GM13976 (cell line): ENCODE measurements at places on chromosomes 4 and X.

DNA sequence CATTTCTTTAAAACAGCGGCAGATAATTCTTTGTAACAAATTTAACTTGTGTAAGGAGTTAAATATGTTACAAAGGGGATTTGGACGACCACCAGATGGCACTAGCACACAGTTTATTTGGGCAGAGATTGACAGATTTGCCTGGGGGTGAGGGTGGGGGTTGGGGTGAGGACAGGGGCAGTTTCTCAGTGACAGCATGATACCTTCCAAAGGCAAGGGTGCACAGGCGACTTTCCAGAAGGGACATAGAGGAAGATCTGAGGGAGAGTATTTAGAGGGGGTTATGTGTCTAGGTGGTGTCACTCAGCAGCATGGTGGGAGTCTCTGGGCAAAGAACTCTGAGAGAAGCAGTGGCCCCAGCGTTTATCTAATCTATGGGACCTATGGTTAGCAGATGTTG lies 9.6 kb upstream of the TMA16 start:
- peak; percentile 41 for DNase-seq

DNA sequence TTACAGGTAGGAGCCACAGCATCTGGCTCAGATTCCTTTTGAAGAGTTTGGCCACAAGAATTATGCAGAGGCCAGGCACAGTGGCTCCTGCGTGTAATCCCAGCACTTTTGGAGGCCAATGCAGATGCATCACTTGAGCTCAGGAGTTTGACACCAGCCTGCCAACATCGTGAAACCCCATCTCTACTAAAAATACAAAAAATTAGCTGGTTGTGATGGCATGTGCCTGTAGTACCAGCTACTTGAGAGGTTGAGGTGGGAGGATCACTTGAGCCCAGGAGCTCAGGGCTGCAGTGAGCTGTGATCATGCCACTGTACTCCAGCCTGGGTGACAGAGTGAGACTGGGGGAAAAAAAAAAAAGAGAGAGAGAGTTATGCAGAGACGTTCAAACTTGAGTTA lies 53.0 kb downstream of the MID1IP1 start:
- DNase-seq, result no peak

GRCh38 chr4:157043131-157043530 lies 32.8 kb upstream of the GLRB start:
- DNase-seq, result no peak

DNA sequence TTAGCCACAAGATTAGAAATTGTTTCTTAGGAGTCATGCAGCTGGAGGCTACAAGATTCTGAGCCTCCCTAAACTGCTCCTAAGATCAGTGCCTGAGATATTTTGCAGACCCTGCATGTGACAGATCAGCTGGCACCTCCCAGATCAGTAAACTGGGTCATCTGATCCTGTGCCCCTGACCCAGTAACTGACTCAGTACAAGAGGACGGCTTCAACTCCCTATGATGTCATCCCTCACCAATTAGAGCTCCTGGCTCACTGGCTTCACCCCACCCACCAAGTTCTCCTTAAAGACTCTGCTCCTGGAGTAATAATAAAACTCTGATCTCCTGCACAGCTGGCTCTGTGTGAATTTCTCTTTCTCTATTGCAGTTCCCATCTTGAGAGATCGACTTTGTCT lies 45.4 kb upstream of the PNPLA4 start:
- DNase-seq, result no peak

DNA sequence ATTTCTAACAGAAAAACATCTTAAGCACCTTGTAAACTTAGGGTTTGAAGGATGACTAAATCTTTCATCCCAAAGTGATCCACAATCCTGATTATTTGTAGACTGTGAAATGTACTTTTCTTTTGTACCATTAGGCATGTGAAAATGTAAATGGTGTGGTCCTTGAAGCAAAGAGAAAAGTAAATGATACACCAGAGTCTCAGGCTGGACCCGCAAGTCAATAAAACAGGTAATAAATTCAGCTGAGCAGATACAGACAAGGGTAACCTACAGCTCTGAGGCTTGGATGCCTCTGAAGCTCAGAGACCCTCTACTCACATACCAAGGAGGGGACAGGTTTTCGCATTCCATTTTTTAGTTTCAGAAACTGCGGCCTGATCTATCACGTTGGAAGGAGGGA lies 2.8 kb upstream of the LAP3 start:
- no peak for DNase-seq

GRCh38 chr4:28723371-28723770 lies 1862.7 kb downstream of the STIM2 start:
- DNase-seq, result no peak

GRCh38 chr4:147174591-147174990 lies 228.9 kb upstream of the TTC29 start:
- DNase-seq, result no peak

GRCh38 chr4:107850438-107850837 lies 25.7 kb downstream of the SGMS2 start:
- no peak for DNase-seq

DNA sequence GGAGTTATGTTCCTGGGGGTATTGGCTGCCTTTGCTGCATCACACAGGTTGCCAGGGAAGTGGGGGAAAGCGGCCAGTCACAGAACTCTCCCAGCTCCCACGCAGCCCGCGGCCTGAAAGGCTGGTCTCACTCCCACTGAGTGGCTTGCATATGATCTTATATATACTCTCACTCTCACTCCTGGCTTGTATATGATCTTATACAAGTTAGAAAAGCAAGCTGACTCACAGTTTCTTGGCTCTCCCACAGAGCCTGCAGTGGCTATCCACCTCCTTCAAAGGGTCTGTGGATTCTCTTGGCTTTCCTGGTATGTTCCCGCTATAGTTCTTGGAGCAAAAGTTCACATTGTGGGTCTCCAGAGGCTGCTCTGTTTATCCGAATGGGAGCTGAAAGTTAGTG lies 833.5 kb upstream of the GALNTL6 start:
- no peak for DNase-seq

- DNase-seq, result no peak
Observed at GRCh38 chr4:70608324-70608723, 16.3 kb downstream of the AMBN start.

GRCh38 chr4:182048871-182049270 lies 194.3 kb upstream of the TENM3 start:
- DNase-seq, result no peak

DNA sequence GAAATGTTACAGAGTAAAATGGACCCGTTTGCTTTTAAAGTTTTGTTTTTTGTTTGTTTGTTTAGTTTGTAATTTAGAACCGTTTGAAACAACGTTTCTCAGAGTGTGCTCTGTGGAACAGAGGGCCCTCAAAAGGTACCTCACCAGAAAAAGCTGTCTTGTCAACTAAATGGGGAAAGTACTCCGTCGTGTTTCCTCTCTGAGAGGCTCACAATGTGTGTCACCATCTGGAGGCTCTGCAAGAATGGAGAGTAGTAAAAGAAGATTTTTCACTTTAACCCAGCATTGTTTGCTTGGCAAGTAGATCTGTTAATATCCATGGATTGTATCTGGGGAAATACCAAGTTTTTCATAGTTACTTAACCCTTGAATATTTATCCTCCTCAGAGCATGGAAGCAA lies 1.5 kb upstream of the ENPEP start:
- DNase-seq, result no peak

GRCh38 chrX:149628280-149628679 lies 3.3 kb downstream of the TMEM185A start:
- DNase-seq, result no peak

DNA sequence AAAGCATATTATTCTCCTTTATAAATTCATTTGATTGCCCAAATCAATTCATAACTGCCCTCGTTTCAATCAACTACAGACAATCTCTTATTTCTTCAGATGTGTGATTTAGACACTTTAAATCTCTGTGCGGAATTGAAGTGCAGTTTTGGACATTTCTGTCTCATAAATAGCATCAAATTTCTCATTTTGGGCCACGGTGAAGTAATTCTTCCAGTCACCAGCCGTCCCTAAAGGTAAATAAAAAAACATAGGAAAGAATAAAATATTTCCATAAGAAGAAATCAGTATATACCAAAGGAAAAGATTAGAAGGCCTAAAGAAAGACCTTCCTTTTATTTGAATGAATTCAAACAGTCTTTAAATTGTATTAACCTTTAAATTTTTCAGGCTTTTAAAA lies 33.4 kb downstream of the SULT1B1 start:
- no peak for DNase-seq

GRCh38 chrX:110414273-110414672 lies 55.6 kb downstream of the RTL9 start:
- no peak for DNase-seq

DNA sequence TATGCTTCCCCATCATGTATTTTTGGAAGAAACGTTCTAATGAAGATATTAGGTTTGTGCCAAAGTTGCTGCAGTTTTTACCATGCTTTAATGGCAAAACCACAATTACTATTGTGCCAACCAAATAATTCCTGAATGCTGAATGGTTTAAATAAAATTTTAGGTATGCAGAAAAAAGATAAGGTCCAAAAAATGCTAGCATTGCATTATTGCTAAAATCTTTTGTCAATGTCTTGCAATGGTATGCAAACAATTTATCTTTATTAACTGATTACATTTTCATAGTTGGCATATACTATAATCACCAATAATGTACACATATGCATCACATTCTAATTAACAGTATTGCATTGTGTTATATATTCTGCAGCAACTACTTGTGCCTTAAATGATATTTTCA lies 1657.4 kb upstream of the IGFBP7 start:
- no peak for DNase-seq

GRCh38 chr4:14361084-14361483 lies 641.2 kb upstream of the CPEB2 start:
- no peak for DNase-seq

- no peak for DNase-seq
Observed at GRCh38 chr4:16573206-16573605, 325.2 kb downstream of the LDB2 start.

GRCh38 chr4:186032259-186032658 lies 36.7 kb upstream of the TLR3 start:
- no peak for DNase-seq

DNA sequence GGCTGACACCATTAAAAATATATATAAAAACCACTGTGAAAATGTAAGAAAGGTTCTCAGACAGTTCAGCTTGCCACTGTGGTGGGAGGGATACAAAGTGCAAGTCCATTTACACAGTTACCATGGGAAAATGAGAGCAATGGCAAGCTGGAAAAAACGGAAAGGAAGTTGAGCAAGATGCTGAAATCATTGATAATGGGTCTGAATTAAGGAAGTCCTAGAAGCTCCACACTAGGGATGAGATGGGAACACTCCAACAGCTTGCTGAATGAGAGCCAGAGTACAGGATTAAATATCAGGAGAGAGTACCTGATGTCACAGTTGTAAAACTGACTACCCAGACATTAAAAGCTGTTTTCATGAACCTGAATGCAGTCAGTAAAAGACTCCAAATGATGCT lies 218.6 kb downstream of the PRDM5 start:
- DNase-seq, result no peak

- no peak for DNase-seq
Observed at GRCh38 chr4:172073590-172073989, 260.4 kb downstream of the GALNTL6 start.

GRCh38 chr4:179530958-179531357 lies 2088.7 kb upstream of the AGA start:
- no peak for DNase-seq

GRCh38 chrX:68929332-68930150 lies 100.7 kb downstream of the EFNB1 start:
- DNase-seq, result no peak

GRCh38 chr4:183202523-183202922 lies 103.5 kb downstream of the WWC2 start:
- no peak for DNase-seq

DNA sequence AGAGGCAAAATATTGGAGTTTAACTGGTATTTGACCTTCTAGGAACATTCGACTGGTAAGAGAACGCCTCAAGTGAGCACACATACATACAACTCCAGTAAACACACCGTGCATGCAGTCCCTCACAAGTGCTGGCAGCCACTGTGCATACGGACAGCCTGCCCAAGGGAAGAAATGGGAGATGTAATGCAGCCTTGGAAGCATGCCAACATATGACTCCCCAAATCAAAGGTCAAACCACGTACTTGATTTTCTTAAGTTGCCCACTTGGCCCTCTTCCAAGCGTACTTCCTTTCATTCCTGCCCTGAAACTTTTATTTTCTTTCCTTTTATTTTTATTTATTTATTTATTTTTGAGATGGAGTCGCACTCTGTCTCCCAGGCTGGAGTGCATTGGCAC lies 206.6 kb downstream of the SPRY1 start:
- no peak for DNase-seq

GRCh38 chrX:42975906-42976305 lies 197.9 kb upstream of the PPP1R2C start:
- DNase-seq, result no peak

GRCh38 chrX:2430265-2430825 lies 70.4 kb downstream of the DHRSX start:
- DNase-seq, result no peak

DNA sequence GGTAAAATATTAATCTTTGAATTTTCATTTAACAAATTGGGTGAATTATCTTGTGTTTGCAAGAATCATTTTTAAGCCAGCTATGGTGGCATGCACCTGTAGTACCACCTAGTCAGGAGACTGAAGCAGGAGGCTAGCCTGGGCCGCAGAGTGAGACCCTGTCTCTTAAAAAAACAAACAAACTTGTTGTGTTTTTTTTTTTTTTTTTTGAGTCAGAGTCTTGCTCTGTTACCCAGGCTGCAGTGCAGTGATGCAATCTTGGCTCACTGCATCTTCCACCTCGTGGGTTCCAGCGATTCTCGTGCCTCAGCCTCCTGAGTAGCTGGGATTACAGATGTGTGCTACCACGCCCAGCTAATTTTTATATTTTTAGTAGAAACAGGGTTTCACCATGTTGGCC lies 2.2 kb downstream of the TXLNG start:
- no peak for DNase-seq

DNA sequence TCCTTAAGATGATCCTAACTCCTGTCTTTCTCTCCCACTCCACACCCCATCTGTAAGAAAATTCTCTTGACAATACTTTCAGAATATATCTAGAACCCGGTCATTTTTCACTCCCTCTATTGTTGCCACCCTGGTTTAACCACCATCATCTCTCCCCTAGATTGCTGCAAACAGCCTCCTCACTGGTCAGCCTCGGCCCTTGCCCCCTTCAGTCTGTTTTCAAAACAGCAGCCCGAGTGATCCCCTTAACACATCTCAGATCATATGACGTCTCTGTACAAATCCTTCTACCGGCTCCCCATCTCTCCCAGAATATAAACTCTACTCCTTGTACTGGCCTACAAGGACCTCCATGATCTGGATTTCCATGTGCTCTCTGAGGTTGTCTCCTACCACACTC lies 35.2 kb upstream of the F9 start:
- DNase-seq, result no peak

DNA sequence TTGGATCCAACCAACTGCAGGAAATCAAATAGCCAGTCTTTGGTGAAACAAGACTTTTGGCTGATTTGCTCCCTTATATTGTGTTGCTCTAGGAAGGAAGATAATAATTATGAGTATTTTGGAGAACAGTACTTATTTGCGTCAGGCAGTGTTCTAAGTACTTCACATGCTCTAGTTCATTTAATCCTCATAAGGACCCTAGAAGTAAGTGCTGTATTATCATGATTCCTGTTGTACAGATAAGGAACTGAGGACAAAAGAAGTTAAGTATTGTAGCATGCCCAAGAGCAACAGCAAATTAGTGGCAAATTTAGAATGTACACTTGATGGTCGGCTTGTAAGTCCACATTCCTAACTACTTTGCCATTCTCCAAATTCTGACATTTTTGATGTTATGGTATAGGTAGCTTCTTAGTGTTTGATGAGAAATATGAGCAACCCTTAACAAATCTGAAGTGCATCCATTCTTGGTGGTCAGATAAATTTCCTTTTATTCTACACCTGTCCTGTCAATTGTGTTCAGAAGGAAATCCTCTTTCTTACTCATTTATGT lies 72.0 kb downstream of the SPRY1 start:
- DNase-seq, result no peak
